Heart left ventricle (tissue), 16 donors: ENCODE measurements at places on chromosomes 2 and 18.

- no peaks in the 10 kb centered on the region for H3K27me3 ChIP-seq
- no peak overlapping the region for H3K4me3 ChIP-seq
- no peak overlapping the region for H3K27ac ChIP-seq
- no peaks in the 10 kb centered on the region for H3K36me3 ChIP-seq
- H3K4me1 ChIP-seq = peaks cover 3% of the 10 kb centered on the region
- DNase-seq = no peak
These were observed 40.7 kb upstream of the TANK start for GRCh38 chr2:161119483-161119882.

DNA sequence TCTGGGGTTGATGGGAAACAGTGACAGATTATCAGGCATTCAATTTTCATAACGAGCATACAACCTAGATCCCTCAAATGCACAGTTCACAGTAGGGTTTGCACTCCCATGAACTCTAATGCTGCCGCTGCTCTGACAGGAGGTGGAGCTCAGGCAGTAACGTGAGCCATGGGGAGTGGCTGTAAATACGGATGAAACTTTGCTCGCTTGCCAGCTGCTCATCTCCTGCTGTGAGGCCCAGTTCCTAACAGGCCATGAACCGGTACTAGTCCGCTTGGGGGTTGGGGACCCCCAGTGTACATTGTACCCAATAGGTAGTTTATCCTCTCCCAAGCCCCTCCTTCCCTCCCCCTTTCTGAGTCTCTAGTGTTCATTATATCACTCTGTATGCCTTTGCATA lies 94.6 kb downstream of the PTH2R start:
- H3K4me3 ChIP-seq = no peak overlapping the region
- H3K27me3 ChIP-seq = no peaks in the 10 kb centered on the region
- no peak for DNase-seq
- H3K27ac ChIP-seq = no peak overlapping the region
- no peaks in the 10 kb centered on the region for H3K4me1 ChIP-seq

DNA sequence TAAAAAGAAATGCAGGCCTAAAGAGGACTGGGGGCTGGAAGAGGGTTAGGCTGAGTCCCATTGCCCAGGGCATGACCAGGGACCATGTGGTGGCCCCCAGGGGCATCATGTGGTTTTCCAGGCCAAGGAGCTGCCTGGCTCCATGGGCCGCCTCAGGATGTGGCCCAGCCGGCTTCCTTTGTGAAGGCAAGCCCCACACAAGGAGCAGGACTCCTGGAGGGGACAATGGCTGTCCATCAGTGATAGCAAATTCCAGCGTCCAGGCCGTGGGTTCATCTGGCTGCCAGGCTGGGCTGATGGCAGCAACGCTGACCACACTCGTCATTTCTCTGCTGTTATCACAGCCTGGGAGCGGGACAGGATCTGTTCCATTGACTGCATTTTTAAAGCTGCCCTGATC lies 82.5 kb downstream of the GBX2 start:
- H3K27me3 ChIP-seq = no peaks in the 10 kb centered on the region
- H3K4me1 ChIP-seq = no peaks in the 10 kb centered on the region
- no peak overlapping the region for H3K27ac ChIP-seq
- no peak for DNase-seq
- H3K36me3 ChIP-seq = no peaks in the 10 kb centered on the region

DNA sequence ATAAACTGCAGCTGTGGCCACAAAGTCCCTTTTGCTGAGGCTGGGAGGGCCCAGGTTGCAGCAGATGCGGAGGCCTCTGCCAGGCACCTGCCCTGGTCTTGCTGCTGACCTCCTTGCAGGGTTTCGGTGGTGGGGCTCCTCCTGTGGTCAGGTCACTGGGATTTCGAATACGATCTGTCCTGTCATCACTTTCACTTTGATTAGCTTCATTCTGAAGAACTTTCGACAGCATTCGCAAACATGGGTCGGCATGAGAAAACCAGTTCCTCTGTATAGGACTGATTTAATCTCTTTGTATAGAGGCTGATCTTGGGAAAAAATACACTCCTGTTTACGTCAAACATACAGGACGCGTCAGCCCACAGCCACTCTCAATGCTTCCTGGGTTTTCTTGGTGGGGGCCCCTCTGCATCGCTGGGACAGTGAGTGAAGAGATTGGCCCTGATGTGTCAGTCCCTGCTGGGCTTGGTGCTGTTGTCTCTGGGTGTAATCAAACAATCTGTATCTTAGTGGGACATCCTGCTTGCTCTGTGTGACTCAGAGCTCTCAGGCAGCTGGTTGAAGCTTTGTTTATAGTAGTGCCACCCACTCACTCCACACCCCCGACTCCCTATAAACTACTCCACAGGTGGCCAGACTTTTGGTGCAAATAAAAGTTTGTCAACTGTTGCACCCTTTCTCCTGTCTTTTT lies 209.4 kb upstream of the CXCR4 start:
- no peaks in the 10 kb centered on the region for H3K36me3 ChIP-seq
- H3K4me3 ChIP-seq = no peak overlapping the region
- no peaks in the 10 kb centered on the region for H3K27me3 ChIP-seq

GRCh38 chr2:80326214-80326613 lies 21.7 kb upstream of the LRRTM1 start:
- DNase-seq = peak; percentile 37
- no peaks in the 10 kb centered on the region for H3K36me3 ChIP-seq
- no peak overlapping the region for H3K27ac ChIP-seq
- peaks cover 9% of the 10 kb centered on the region for H3K27me3 ChIP-seq
- no peaks in the 10 kb centered on the region for H3K4me1 ChIP-seq
- H3K4me3 ChIP-seq = no peak overlapping the region

DNA sequence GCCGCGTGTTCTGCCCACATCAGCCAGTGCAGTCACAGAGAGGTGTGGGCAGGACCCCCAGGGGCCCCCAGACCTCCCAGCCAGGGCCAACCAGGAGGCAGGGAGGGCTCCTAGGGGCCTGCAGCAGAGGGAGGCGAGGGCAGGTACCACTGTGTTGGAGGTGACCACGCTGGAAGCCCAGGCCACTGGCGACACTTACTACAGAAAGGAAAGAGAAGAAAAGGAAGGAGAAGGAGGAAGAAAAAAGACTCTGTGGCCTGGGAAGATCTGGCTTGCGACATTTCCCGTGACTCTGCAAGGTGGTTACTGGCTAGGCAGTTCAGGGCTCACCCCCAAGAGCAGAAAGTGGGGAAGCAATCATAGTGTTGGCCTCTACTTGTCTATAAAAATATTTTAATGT lies 98.1 kb upstream of the BCL2L11 start:
- DNase-seq = no peak
- H3K27me3 ChIP-seq = no peaks in the 10 kb centered on the region
- H3K4me3 ChIP-seq = no peak overlapping the region
- peaks cover 9% of the 10 kb centered on the region for H3K4me1 ChIP-seq
- no peaks in the 10 kb centered on the region for H3K36me3 ChIP-seq

- DNase-seq = no peak
- no peaks in the 10 kb centered on the region for H3K4me1 ChIP-seq
- no peaks in the 10 kb centered on the region for H3K27me3 ChIP-seq
- peaks cover 99% of the 10 kb centered on the region for H3K36me3 ChIP-seq
These were observed 48.3 kb downstream of the WDFY1 start for GRCh38 chr2:223896833-223897311.
